Gastrocnemius medialis (tissue), 4 donors: ENCODE measurements at places on chromosomes 11 and 22.

DNA sequence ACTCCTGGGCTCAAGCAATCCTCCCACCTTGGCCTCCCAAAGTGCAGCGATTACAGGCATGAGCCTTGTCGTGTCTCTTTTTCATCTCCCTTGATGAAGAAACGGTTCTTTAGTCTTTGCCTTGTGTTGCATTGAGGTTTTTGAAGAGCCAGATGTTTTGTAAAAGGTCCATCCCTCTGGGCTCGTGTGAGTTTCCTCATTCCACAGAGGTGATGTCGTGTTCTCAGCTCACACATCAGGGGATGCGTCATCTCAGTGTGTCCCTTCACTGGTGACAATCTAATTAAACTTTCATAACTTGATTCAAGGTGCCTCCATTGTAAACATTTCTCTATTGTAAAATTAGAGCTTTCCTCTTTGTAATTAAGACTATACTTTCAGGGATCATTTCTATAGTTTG lies 29.7 kb upstream of the TEF start:
- H3K4me3 ChIP-seq = no peak overlapping the region
- H3K27me3 ChIP-seq = no peaks in the 10 kb centered on the region
- no peak for DNase-seq
- no peaks in the 10 kb centered on the region for H3K36me3 ChIP-seq
- H3K4me1 ChIP-seq = peaks cover 11% of the 10 kb centered on the region

- no peak for DNase-seq
- H3K27me3 ChIP-seq = no peaks in the 10 kb centered on the region
- no peak overlapping the region for H3K4me3 ChIP-seq
- no peaks in the 10 kb centered on the region for H3K4me1 ChIP-seq
- H3K36me3 ChIP-seq = no peaks in the 10 kb centered on the region
Measured at GRCh38 chr22:41787331-41787730, 13.1 kb upstream of the CCDC134 start.

GRCh38 chr11:102807921-102808320 lies 10.0 kb upstream of the MMP1 start:
- no peaks in the 10 kb centered on the region for H3K36me3 ChIP-seq
- H3K27me3 ChIP-seq = no peaks in the 10 kb centered on the region
- DNase-seq = no peak
- H3K27ac ChIP-seq = no peak overlapping the region
- H3K4me3 ChIP-seq = no peak overlapping the region

DNA sequence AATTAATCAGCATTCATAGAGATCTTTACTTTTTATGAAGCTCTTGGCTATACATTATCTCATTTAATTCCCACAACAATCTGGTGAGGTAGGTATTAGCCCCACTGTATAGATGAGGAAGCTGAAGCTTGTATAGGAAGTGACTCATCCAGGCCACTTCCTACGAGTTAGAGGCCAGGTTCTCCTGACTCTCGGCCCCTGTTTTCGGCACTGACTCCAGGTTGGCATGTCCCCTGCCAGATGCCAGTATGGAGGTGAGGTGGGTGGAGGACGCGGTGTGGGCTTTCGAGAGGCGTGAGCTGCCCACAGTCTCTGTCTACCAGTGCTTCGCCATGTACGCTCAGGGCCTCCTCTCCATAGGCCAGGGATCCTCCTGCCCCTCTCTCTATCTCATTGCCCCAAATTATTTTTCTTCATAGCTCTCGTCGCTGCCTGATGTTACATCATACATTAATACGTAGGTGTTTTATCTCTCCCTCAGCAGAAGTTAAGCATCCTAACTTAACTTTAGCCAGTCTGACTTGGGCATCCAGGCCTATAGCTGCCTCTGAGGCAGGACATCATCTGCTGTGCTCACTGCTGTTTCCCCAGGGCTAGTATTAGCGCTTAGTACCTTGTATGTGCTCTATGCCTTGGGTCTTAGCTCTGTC lies 9.0 kb downstream of the DGAT2 start:
- no peaks in the 10 kb centered on the region for H3K4me1 ChIP-seq
- DNase-seq = no peak
- no peaks in the 10 kb centered on the region for H3K27me3 ChIP-seq
- H3K27ac ChIP-seq = no peak overlapping the region

- no peak for DNase-seq
- peaks cover 10% of the 10 kb centered on the region for H3K27me3 ChIP-seq
- H3K4me3 ChIP-seq = no peak overlapping the region
- no peaks in the 10 kb centered on the region for H3K4me1 ChIP-seq
- H3K27ac ChIP-seq = no peak overlapping the region
- no peaks in the 10 kb centered on the region for H3K36me3 ChIP-seq
Measured at GRCh38 chr22:45922256-45922655, 54.7 kb downstream of the WNT7B start.

- no peak overlapping the region for H3K4me3 ChIP-seq
- no peaks in the 10 kb centered on the region for H3K27me3 ChIP-seq
- H3K4me1 ChIP-seq = no peaks in the 10 kb centered on the region
- H3K36me3 ChIP-seq = no peaks in the 10 kb centered on the region
Measured at GRCh38 chr11:27319072-27319471, 43.9 kb downstream of the CCDC34 start.

- no peak for DNase-seq
- H3K4me1 ChIP-seq = no peaks in the 10 kb centered on the region
- H3K36me3 ChIP-seq = no peaks in the 10 kb centered on the region
- no peak overlapping the region for H3K4me3 ChIP-seq
- H3K27ac ChIP-seq = no peak overlapping the region
- peaks cover 3% of the 10 kb centered on the region for H3K27me3 ChIP-seq
Measured at GRCh38 chr11:62333768-62334167, 3.5 kb upstream of the ASRGL1 start.
